ENCODE measurements at places on chromosomes 12 and 14.

GRCh38 chr12:45789025-45789424 lies 59.5 kb downstream of the ARID2 start:
- no peak for DNase-seq

- no peak for DNase-seq
These were observed 42.1 kb downstream of the SERPINA3 start for GRCh38 chr14:94654071-94654861.

GRCh38 chr14:73710737-73711136 lies 3.4 kb downstream of the PNMA1 start:
- no peak for DNase-seq

- no peak for DNase-seq
These were observed 778 bp downstream of the AGAP2 start for GRCh38 chr12:57737467-57738460.

Data from stimulated activated CD8-positive, alpha-beta memory T cell treated with anti-CD3 and anti-CD28 coated beads, Interleukin-7, amount 100 ng/mL, for 48 hours (primary cell).